Activated T-helper 17 cell treated with anti-CD3 and anti-CD28 coated beads, Interleukin-2, amount 50 U/mL, for 72 hours (primary cell): ENCODE measurements at places on chromosomes 4 and X. TPM values are rescaled to one million over a fixed set of nuclear protein-coding genes. Genes with fewer than 3 reads are reported as not detected.

Gene SH3D19
- 1.1 TPM for total RNA-seq

Gene KIAA1210
- total RNA-seq = not detected

Gene UGT2B15
- not detected for total RNA-seq

Gene GATA1
- not detected for total RNA-seq

Gene CSN1S1
- not detected for total RNA-seq

Gene PSAPL1
- total RNA-seq = not detected

Gene FHDC1
- total RNA-seq = 0.48 TPM

DNA sequence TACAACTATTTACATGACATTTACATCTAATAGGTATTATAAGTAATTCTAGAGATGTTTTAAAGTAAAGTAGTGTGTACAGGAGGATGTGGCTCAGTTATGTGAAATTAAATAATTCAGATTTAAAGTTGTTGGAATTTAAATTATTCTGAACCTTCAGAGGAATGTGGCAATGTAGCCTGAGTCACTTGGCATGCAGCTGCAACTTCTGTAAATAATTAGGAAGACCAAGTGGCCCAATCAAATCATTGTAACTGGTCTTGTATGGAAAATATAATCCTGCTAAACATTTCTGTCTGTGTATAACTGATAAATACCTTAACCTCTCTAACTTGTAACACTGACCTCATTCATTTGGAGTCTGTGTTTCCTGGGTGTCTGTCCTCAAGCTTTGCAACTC, 828.9 kb downstream of the GLUD2 start:
- ATAC-seq = no peak

DNA sequence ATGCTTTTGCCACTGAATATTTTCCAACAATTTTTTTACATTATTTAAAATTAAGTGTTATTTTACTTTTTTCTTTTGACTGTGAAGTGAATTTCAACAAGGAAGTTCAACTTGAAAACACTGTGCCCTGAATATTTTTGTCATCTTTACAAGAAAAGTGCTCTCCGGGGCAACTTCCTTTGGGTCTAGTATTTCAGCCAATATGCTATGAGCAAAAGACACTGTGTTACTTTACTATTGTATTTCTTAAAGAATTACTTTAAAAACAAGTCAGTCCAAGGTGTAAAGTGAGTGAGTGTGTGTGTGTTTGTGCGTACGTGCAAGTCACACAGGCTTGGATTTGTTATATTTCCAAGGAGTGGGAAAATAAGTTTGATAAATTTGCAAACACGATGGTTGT, 7.6 kb upstream of the USP53 start:
- ATAC-seq = no peak

DNA sequence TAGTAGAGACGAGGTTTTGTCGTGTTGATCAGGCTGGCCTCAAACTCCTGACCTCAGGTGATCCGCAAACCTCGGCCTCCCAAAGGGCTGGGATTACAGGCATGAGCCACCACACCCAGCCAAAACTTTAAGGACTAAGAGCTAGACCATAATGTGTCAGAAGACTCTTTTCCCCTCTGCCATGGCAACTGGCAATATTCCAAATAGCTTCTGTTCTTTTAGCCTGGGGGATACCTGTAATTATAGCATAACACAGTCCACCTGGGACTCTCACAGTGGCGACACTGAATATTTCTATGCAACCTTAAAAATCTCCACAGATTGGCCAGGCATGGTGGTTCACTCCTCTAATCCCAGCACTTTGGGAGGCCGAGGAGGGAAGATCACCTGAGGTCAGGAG, 45.5 kb upstream of the RBM47 start:
- no peak for ATAC-seq

- no peak for ATAC-seq
These were observed 223.1 kb downstream of the AFF2 start for GRCh38 chrX:148723551-148723950.

DNA sequence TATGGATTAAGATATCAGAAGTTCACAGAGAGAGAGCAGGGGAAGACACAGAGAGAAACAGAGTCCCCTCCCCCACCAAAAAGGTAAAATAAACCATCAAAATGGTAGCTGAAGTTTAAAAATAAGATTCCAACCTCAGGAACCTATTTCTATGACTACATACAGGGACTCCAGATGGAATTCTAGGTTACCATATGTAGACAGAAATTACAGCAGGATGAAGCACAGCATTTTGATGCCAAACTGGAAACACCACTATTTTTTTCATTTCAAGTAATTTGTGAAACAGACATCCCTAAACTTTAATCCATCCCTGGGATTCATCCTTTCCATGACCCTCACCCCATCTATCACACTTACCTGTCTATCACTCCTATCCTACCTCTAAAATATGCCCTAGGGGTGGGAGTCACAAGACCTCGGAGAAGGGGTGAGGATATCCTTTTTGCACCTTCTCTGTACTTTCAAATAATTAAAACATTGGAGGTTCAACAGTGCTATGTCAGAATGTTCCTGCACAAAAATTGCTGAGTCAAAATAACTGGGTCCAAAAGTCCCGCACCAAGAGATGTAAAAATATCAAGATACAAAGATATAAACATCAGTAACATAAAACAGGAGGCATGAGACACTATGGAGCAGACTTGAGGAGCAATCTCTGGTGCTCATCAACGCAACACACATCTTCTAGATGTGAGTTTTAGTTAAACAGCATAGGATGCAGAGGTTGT, 344.5 kb upstream of the RASGEF1B start:
- no peak for ATAC-seq

GRCh38 chr4:66091786-66092185, 421.5 kb upstream of the EPHA5 start:
- ATAC-seq = no peak

DNA sequence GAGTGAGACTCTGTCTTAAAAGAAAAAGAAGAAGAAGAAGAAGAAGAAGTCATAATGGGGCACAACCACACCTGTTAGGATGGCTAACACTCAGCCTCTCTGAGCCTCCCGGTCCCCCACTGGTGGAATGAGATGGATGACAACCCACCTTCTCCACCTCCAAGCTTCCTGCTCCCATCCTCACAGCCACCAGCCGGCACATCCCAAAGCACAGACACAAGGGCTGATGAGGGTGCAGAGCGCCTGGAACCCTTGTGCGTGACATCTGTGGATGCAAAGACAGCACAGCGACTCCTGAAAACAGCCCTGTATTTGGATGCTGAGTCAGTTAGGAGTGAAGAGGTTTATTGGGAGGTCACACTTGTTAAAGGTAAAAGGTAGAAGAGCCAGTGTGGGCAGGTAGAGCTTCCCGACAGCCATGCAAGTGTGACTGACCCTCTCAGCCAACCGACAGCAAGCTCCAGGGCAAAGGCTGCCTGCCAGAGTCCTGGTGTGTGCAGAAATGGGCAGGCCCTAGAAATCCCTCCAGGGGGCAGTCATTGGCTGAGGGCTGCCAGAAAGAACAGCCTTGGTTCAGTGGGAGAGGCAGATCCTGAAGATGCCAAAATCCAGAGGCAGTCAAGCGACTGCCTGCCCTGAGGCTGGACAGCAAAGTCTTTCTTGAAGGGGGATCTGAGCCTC, 26.6 kb upstream of the MAN2B2 start:
- no peak for ATAC-seq

- peak; percentile 98 for ATAC-seq
These were observed 115.1 kb downstream of the PPP3CA start for GRCh38 chr4:101232074-101232776.

DNA sequence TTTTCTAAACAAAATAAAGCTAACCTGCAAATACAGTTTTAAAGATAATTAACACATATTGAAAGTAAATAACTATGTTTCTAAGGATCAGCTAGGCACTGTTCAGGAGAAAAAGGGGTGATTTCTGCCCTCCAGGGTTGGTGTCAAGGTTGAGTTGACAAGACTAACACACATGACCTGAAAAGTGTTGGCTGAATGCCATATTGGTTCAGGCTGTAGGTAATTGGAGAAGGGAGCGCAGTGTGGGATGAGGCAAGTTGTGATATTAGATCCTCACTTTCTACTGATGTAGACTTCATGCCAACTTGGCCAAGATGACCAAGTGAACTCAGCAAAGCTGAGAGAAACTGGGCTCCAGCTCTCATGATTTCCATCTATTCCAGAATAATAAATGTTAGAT, 42.2 kb downstream of the PPM1K start:
- no peak for ATAC-seq

GRCh38 chr4:40575846-40576245, 53.8 kb downstream of the RBM47 start:
- ATAC-seq = no peak

- no peak for ATAC-seq
These were observed 23.2 kb downstream of the HDX start for GRCh38 chrX:84479086-84479485.

DNA sequence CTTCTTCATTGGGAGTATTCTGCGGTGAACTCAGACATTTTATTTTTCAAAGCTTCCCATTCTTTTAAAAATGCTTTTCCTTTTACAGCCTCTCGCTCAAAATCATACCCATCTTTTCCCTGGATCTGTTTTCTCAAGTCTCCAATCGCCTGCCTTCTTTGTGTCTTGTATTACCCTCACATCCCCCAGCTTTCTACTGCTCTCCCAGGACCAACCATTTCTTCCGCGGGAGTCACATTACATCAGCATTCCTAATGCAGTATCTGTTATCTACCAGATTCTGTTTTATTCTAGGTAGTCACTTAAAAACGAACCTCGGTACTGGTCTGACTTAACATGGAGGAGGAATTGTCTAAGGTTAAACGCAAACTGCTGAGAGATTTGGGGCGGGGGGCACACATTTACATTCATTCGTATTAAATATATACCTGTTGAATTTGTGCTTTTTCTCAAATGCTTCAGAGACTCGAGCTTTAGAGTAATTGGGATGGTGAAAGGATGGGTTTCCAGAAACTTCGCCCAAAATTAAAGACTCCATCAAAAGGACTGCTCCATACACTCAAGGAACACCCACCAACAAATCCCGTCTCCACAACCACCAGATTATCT, 493 bp upstream of the UCHL1 start:
- ATAC-seq = no peak

GRCh38 chr4:48914311-48914710, 7.7 kb upstream of the OCIAD2 start:
- no peak for ATAC-seq

DNA sequence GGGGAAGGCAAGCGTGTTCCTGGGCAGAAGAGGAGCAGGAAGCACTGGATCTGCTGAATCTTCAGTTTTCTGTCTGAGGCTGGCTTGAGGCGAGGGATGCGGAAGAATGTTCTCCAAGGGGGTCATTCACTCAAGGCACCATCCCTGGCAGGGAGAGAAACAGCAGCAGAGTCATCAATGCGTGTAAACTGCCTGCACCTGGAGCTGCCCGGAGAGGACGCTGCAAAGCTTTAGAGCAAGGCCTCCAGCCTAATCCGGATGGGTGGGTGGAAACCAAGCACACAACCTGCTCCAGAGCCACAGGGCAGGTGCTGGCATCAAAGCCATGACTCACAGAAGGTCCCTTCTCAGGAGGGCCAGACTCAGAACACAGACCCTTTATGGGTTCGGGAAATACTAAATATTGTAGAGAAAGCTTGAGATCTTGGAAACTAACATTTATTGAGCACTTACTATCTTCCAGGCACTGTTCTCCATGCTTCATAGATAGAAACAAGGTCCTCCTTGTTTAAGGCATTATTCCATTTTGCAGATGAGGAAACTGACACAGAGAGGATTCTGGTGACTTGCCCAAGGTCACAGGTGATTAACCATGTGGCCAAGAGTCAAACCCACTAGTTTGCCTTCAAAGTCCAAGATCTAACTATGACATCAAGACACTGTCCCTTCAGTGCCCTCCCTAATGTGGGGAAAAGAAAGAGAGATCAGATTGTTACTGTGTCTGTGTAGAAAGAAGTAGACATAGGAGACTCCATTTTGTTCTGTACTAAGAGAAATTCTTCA, 7.7 kb downstream of the PROM1 start:
- no peak for ATAC-seq

GRCh38 chr4:153471698-153472093, 5.5 kb downstream of the TMEM131L start:
- peak; percentile 57 for ATAC-seq

DNA sequence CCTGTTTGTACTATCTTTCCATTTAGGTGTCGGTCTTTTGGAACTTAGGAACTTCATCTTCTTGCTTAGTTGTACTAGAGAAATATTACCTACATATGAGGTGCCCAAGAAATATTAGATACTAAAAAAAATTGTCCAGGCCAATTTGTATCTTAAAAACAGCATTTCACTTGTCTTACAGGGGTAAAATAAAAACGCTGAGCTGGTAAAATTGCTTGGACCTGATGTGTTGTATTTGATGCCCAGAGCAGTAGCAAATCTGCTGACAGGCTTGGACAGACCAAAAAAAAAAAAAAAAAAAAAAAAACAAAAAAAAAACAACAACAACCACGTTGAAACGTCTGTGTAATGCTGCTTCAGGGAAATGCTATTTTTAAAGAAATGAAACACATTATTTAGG, 150.4 kb upstream of the ARX start:
- ATAC-seq = no peak

DNA sequence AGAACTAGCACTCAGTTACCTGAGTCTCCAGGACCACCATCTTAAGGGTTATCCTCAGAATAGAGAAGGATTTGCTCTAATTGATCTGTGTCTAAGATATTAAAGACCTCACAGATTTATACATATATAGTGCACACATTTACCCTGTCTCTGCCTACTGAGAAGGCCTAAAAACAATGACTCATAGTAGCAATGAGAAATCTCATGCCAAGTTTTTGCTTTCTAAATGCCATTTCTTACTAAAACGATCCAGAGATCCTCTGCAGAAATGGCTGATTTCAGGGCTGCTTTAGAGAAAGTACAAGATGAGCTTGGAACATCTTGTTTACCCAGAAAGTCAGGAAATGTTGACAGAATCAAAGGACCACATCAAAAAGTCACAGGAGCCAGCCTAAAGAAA, 79.1 kb upstream of the INPP4B start:
- no peak for ATAC-seq

DNA sequence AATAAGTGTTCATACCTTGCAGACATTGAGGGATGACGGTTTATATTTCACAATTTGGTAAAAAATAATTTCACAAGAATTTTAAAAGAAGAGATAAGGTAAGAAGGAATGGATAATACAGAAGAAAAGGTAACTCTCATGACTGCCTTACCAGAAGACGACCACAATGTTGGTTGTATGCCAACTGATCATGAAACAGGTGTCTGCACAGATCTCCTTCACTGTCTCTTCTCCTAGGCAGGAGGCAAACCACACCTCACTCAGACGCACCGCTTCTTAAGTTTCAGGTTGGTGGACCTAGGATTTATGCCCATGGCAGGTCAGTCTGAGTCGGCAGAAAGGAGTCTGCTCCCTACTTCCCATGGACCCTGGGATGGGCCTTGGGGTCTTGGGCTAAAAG, 177.2 kb downstream of the VSIG4 start:
- no peak for ATAC-seq

DNA sequence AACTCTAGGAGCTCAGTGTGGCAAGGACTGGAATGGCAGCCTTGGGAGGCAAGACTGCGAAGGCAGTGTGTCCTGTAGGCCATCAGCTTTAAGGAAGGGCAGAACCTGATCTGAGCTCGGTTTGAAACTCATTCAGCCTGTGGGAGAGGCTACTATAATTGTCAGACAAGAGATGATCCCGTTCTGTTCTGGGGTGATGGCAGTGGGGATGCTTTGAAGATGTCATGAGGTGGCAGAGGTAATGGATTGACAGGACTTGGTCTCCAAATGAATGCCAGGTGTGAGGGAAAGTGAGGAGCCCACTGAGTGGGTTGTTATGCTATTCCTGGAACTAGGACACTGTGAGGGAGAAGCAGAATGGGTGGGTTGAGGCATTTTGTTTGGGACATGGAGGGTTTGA, 144.9 kb downstream of the PJA1 start:
- no peak for ATAC-seq
